ENCODE measurements at places on chromosomes 4 and X.

DNA sequence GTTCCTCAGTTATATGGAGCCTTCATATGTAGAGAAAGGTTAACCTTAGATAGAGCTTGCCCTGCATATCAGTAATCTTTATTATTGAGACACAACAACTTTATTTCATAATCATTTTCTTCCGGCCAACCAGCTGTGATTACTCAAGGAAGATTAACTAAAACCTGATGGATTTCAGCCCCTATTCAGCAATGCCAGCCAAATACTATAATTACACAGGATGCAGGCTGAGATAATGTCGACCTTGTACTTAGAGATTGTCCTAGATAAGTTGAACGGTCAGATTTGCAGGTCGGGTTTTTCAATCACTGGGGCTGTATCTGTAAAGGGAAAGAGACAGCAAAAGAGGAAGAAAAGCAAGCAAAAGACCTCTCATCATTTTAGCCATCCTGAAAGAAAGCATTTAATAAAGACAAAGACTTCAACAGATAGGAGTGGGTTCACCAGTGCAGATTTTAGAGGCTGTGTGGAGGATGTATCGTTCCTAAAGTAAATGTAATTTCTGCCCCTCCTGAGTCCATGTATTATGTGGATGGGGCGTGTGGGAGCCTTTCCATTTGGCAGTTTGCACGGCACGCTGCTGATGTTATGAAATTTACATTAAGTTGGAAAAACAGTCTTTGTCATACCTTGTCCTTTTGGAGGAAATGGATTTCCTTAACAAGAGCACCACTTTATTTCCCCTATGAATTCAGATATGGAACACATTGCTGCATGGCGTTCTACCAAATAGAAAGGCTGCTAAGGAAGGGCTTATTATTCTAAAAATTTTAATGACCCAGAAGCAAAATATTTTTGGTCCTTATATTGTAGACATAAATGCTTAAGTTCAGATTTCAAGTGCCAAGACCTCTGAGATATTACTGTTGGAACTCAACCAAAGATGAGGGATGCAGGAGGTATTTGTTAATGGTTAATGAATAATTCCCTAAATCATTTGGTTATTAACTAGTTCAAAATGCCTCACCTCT, 496.7 kb downstream of the SPRY1 start:
- no peak for DNase-seq

GRCh38 chr4:184825141-184825895, 450 bp downstream of the ACSL1 start:
- peak; percentile 50 for DNase-seq

DNA sequence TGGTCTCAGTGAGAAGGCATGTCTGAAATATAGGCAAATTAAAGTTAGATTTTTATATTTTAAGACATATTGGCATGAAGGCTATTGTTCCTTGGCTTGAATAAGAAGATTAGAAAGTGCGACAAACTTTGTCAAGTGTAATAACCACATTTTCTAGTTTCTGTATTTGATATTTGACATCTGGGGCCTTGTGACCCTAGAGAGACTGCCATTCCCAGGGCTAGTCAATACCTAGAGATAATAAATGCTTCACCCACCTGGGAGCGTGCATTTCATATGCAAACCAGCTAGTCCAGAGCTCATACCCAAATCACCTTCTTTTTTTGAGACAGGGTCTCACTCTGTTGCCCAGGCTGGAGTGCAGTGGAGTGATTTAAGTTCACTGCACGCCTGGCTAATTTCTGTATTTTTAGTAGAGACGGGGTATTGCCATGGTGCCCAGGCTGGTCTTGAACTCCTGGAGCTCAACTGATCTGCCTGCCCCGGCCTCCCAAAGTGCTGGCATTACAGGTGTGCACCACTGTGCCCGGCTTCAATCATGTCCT, 62.6 kb downstream of the COQ2 start:
- DNase-seq: no peak

GRCh38 chr4:147924604-147925412, 192.9 kb downstream of the ARHGAP10 start:
- DNase-seq: peak; percentile 17

- DNase-seq: no peak
These were observed 1.5 kb upstream of the UGT2A3 start for GRCh38 chr4:68953056-68953596.

DNA sequence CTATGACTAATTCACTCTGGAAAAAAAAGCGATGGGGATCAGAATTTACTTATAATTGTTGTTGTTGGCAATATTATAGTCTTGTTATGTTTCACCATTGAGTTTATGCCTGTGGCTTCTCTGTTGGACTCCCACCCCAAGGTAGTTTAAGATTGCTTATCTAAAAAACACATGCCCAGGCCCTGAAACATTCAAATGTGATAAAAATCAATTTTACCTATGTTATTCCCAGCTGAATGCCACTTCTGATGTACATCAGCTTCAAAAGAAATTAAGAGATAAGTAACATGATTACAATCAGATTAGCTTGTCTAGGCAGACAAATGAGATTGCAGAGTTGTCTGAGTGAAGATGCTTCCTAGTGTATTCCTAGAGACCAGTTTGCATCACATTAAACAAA, 484.7 kb downstream of the PCDH7 start:
- DNase-seq: no peak

DNA sequence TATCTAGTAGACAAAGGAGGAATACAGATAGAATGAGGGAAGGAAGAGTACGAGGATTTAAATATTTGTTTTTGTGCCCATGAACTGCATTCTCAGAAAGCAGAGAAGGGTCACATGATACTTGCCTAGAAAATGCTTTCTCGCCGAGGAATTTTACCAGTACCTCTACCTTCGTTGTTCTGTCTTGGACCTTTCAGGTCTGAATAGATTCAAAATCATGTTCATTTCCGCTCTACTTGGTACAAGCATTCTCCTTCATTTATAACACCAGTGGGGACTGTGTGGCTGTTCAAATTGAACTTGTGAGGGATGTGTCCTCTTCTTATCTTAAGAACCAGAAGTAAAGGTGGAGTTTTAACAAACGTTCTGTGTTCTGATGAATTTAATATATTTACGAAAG, 1.9 kb downstream of the USP38 start:
- DNase-seq: no peak

- no peak for DNase-seq
These were observed 99.2 kb downstream of the JADE1 start for GRCh38 chr4:128908735-128909134.

DNA sequence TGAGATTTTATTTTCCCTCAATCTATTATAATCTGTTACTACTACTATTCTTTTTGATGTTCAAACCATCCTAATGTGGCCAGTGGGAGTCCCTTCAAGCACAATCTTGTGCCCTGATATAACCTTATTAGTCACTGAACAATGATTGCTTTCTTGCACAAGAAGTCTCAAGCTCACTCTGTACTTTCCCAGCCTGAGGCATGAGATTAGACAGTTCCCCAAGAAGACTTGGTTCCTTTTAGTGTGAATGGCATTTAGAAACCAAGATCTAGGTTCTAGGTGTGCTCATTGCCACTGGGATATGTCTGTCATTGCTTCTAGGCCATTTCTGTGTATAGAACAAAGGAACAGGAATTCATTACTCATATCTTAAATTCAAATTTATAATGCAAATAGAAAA, 28.0 kb upstream of the RBM41 start:
- DNase-seq: no peak

- no peak for DNase-seq
These were observed 449.3 kb downstream of the IL15 start for GRCh38 chr4:142085513-142086292.

GRCh38 chrX:11611161-11611560, 54.6 kb downstream of the ARHGAP6 start:
- no peak for DNase-seq

DNA sequence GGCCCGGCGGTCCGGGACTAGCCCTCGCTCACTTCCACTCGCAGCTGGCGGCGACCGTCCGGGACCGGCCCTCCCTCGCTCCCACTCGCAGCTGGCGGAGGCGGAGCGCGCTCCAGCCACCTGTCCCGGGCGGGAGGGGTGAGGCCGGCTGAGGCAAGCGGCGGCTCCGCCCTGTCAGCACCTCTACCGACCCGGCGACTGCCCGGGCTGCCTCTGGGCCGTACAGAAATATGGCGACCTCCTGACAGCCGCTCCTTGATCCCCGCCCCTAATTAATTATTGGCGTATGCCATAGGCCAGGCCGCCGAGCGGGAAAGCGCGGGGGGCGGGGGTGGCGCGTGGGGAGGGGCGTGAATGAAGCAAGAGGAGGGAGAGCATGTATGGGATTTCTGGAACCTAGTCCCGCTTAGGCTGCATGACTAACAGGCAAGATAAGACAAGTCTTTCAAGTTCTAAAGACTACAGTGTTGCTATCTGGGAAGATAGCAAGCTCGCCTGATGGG, at the start of gene MORC4:
MORC4 (minus strand) TSS at position 200 of the 503 bp plus-strand sequence. CDS start 243 bp downstream, outside the sequence.
- peak; percentile 33 for DNase-seq

DNA sequence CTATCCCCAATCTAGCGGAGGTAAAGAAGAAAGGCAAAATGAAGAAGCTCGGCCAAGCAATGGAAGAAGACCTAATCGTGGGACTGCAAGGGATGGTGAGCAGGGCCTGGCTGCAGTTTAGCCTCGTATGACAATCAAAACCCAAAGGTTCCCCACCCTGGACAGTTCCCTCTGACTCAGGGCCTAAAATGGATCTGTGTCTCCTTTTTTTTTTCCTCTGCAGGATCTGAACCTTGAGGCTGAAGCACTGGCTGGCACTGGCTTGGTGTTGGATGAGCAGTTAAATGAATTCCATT, 986 bp downstream of the HDAC6 start:
- no peak for DNase-seq

DNA sequence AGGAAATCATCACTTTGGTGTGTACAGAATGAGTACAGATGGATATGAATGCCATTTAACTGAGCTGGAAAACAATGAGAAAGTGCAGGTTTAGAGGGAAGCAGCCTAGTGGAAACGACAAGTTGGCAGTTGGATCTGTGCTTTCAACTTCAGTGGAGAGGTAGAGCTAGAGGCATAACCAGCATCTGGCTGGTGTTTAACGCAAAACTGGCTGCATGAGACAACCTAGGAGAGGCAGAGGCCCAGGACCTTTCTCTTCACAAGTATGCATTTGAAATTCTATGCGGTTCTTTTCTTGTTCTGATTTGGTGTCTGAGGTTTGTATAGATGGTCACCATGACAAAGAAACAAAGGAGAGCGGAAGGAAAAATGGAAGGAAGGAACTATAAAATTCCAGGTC, 63.1 kb downstream of the ANXA5 start:
- no peak for DNase-seq

- no peak for DNase-seq
These were observed 37.5 kb upstream of the EDA2R start for GRCh38 chrX:66676413-66676812.

DNA sequence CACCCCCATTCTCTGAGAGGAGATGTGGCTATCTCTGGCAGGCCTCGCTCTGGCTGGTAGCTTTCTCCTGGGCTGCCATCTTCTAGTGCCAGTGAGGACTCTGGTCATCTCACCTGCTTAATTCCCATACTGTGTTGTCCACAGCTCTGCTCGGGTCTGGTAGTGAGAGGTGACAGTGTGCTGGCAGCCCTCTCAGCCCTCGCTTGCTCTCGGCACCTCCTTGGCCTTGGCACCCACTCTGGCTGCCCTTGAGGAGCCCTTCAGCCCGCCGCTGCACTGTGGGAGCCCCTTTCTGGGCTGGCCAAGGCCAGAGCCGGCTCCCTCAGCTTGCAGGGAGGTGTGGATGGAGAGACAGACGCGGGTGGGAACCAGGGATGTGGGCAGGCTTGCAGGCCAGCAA, 52.7 kb downstream of the CPLX1 start:
- DNase-seq: no peak

DNA sequence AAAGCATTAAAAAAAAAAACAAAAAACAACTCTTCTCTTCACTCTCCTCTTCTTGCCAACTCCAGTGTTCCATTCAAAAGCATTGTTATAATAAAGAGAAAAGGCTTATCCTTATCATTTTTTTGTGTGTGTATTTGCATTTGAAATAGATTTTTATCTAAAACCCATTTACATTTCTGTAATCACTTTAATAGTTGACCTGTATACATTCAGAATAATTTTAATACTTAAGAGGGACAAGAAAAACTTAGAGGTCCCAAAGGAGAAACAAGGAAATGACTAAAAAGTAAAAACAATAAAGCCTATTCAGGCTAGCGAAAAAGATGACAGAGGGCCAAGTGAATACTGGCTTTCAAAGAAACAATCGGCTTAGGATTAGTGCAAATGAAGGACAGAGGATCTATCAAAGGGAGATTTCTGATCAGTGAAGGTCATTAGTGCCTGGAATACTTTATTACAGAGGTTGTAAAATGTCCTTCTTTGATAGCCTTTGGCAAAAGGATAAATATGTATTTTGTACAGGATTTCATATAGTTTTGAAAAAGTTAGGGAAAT, 808.3 kb downstream of the RPA4 start:
- DNase-seq: no peak

DNA sequence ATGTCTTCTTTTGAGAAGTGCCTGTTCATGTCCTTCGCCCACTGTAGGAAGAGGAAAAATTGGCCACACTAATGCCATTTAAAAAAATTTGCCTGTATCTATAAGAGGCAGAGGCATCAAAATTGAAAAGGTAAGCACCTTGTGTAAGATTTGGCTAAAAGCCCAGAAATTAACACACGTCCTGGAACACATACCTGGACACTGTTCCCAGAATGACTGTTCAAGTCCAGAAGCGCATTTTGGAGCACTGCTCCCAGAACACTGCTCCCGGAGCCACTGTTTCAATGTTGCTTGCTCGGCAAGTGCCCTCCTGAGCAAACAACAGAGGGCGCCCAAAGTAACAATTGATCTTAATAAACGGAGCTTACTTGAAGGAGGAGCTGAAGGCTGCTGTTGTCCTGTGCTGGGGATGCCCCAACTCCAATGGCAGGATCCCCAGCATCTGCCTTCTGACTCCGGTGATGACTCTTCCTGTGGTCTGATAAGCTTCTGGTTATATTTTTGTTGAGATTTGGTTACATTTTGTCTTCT, 1958.6 kb downstream of the C4orf33 start:
- DNase-seq: no peak

- no peak for DNase-seq
These were observed 69.7 kb downstream of the ANKRD50 start for GRCh38 chr4:124642846-124643245.

- DNase-seq: peak; percentile 3
These were observed 6.3 kb downstream of the KIAA1210 start for GRCh38 chrX:119121341-119121740.

DNA sequence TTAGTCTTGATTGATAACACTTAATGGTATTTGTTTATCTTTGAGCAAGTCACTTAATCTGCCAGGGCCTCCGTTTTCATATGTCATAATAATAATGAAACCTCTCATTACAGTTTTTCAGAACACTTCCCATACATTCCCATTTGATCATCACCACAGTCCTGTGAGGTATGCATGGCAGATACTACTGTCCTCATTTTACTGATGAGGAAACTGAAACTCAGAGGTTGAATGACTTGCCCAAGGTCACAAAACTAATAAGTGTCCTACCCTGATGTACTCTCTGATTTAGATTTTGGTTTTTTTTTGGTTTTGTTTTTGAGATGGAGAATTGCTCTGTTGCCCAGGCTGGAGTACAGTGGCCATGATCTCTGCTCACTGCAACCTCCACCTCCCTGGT, 25.7 kb downstream of the ZFX start:
- no peak for DNase-seq

DNA sequence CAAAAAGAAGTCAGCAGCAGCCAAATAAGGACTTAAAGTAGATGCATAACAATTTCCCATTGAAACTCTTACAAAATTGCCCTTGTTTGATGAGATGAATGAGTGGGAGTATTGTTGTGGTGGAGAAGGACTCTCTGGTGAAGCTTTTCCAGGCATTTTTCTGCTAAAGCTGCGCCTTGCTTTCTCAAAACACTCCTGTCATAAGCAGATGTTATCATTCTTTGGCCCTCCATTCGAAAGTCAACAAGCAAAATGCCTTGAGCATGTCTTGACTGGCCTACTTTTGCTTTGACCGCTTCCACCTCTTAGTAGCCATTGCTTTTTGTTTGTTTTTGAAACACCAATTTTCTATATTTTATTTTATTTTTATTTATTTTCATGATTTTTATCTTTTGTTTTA, 340.9 kb upstream of the FGF13 start:
- DNase-seq: no peak
